ENCODE measurements at places on chromosomes 3 and 15.

GRCh38 chr3:32945136-32945535 lies 6.3 kb upstream of the CCR4 start:
- DNase-seq: no peak

DNA sequence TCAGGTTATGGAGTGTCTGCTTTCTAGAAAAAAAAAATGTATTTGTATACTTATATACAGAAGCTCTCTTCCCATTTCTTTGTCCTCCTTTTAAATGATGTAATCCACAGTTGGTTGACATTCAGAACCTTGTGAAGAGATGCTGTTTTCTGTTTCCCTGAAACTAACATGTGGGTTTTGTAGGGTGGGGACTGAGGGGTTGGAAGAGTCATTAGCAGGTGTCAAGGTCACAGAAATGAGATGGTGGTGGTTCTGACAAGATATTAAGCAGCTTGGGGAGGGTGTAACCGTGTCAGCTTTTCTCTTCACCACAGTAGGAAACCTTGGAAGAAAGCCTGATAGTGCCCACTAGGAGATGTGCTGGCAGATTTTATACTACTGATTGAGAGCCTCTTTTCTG lies 2.4 kb downstream of the RASA2 start:
- DNase-seq: no peak

GRCh38 chr3:129556890-129557547 lies 14.0 kb downstream of the H1-8 start:
- DNase-seq: no peak

- no peak for DNase-seq
Observed at GRCh38 chr15:60652245-60652644, 173.3 kb upstream of the ICE2 start.

GRCh38 chr15:64883997-64884511 lies 27.6 kb upstream of the ANKDD1A start:
- DNase-seq: peak; percentile 52

DNA sequence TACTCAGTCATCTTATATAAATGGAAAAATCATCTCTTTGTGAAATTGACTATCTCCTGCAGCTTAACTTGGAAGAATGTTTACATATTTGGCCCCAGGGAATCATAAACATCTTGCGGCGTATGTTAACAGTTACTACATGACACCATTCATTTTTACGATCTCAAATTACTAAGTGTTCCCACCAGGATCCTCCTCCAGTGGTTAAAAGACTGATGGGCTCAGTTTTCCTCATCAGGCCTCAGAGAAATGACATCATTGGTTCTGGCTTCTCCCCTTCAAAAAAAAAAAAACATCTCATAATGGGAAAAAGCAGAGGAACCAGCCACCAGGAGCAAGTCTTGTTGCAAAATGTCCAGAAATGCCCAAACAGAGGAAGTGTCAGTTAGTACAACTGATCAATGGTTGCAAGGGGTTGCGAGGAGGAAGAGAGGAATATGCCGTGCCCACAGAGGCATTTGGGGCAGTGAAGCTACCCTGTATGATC lies 70.5 kb upstream of the LIPC start:
- no peak for DNase-seq

GRCh38 chr3:121566773-121567172 lies 976 bp upstream of the ARGFX start:
- no peak for DNase-seq

GRCh38 chr3:176354843-176355242 lies 842.4 kb downstream of the TBL1XR1 start:
- no peak for DNase-seq

GRCh38 chr3:143832433-143832832 lies 15.8 kb downstream of the SLC9A9 start:
- no peak for DNase-seq

DNA sequence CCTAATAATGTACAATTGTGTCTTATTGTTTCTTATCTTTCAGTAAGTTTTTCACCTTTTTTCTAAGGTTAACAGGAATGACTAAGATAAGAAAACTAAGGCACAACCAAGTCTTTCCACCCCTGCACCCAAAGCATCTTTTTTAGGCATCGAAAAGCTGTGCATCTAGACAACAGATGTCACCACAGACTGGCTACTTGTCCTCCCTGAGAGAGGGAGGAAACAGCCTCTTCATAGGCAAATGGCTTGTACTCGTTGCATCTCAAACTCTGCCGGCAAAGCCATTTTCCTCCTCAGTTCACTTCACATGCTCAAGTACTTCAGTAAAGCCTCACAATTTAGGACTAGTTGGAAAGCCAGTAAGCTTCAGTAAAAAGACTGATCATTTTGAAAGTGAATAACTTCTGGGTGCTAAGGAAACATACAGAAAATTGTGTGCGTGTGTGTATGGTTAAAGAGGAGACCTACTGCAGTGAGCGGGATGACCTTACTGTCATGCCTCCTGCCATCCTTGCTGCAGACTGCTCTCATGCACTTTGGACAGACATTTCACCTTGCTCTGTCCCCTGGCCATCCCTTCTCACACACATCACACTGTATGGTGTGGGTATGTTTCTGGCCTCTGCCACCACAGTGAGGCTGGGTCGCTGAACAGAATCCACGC lies 36.5 kb upstream of the HACD2 start:
- no peak for DNase-seq

- no peak for DNase-seq
Observed at GRCh38 chr3:176521531-176522175, 675.6 kb downstream of the TBL1XR1 start.

DNA sequence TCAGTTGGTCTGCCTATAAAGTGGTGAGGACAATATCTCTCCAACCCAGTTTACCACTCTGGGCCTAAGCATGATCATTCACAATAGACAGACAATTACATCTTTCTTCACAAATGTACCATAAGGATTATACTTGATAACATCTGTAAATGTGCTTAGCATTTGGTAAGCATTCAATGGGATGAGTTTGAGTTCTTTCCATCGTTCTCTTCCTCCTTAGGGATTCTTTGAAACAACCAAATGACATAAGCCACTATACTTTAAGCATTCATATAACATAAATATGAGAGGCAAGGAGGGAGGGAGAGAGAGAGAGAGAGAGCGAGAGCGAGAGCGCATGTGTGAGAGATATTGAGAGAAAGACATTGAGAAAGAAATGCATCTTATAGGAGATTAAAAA lies 303.3 kb upstream of the CBLB start:
- no peak for DNase-seq

DNA sequence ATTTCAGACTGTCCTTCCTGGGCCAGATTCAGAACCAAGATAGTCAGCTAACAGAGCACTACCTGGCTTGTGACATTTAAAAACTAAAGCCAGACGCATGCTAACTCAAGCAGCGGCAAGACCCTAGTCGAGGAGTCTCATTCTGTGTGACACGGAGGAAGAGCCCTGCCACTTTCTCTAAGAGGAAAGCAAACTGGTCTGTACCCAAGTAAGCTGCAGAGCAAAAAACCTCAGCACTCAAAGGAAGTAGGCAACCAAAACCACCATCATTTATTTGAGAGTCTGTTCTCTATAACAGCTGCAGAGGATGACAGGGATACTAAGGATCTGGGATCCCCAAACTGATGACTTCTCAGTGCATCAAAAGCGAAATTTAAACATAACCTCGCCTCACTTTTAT lies 152.1 kb downstream of the OSBPL10 start:
- DNase-seq: no peak

DNA sequence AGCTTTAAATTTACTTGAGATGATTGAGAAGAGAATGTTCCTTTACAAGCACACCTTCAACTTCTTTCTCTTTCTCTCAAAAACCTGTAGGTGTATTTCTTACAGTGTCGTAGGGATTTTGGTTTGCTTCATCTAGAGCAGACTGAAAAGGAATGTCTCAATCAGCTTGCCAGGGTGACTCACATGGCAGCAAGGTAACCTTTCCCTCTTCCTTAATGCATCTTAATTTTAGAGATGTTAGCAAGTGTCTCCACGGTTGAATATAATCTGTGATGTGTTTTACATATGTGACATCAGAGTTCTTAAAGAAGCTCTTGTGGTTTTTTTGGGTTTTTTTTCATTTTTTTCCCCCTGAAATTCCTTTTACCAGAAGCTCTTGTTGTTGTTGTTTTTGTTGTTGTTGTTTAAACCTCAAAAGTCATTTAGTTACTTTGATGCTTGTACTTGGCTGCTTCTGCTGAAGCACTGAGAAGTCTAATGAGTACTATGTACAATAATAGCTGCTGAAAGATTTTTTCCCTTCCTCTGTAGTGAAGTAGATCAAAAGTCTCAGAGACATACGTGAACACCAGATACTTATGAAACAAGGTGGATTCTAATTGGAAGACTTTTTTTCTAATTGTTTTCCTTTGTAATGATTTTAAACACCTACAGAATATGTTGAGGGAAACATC lies 83.1 kb downstream of the RETNLB start:
- no peak for DNase-seq

DNA sequence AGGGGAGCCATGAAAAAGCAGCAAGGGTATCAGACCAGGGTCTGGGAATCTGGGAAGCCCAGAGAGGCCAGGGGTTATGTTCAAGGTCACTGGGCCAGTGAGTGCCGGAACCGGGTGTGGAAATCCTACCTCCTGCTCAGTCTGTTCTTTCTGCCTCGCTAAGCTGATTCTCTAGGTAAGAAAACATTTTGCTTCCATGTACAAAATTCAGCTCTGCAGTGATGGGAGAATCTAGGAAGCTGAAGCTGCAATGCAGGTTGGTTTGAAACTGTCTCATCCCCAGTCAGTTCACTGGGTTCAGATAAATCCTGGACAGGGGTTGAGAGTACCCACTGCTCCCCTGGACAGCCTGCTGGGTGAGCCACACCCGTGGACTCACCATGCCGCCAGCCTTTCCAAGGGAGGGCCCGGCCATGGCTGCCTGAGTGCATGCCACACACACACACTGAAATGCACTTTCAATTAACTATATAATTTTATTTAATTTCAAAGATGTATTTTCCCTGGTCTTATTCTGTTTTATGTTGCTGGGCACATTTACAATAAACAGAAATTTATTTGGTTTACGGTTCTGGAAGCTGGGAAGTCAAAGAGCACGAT lies 108.4 kb downstream of the CORO2B start:
- no peak for DNase-seq
